PC-9 (cell line): ENCODE measurements at places on chromosomes 12 and 14. TPM values are rescaled to one million over a fixed set of nuclear protein-coding genes. Genes with fewer than 3 reads are reported as not detected.

Gene RASAL1
- total RNA-seq, result 14.9 and 23.6 TPM in 2 replicates

Gene AICDA
- not detected in 2 replicates for total RNA-seq

Gene APOF
- not detected in 2 replicates for total RNA-seq

Gene HOXC10
- total RNA-seq, result 1.1 and 1.4 TPM in 2 replicates

- H3K27me3 ChIP-seq, result peaks cover 7% of the 10 kb centered on the region; the same call in 1 of the 2 replicates
- no peaks in the 10 kb centered on the region for H3K4me1 ChIP-seq
- H3K27ac ChIP-seq, result no peak overlapping the region
- DNase-seq, result no peak
- H3K4me3 ChIP-seq, result no peak overlapping the region
These were observed 141.3 kb downstream of the KLHL28 start for GRCh38 chr14:44820230-44820964.

DNA sequence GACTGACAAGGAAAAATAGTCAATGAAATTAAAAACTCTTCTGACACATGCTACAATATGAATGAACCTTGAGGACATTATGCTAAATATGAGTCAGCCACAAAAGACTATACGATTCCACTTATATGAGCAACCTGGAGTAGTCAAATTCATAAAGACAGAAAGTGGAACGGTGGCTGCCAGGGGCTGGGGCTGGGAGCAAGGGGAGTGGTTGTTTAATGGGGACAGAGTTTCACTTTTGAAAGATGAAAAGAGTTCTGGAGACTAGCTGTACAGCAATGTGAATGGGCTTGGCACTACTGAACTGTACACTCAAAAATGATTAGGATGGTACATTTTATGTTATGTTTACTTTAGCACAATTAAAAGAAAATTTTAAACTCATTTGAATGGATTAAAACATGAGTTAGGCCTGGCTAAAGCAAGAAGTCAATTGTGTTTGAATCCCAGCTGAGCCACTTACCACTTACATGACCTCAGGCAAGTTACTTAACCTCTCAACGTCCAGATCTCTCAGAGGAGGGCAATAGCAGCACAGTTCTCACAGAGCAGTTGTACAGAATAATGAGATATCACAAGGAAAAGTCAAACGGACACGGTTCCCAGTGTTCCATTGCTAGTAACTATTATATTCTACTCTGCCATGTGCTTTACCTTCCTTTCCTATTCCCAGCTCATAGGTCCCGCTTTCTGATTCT lies 102.5 kb downstream of the SPTSSA start:
- H3K36me3 ChIP-seq, result no peaks in the 10 kb centered on the region
- no peaks in the 10 kb centered on the region for H3K27me3 ChIP-seq
- H3K27ac ChIP-seq, result no peak overlapping the region
- no peak overlapping the region for H3K4me3 ChIP-seq
- no peak for DNase-seq
- peaks cover 13% of the 10 kb centered on the region for H3K4me1 ChIP-seq

DNA sequence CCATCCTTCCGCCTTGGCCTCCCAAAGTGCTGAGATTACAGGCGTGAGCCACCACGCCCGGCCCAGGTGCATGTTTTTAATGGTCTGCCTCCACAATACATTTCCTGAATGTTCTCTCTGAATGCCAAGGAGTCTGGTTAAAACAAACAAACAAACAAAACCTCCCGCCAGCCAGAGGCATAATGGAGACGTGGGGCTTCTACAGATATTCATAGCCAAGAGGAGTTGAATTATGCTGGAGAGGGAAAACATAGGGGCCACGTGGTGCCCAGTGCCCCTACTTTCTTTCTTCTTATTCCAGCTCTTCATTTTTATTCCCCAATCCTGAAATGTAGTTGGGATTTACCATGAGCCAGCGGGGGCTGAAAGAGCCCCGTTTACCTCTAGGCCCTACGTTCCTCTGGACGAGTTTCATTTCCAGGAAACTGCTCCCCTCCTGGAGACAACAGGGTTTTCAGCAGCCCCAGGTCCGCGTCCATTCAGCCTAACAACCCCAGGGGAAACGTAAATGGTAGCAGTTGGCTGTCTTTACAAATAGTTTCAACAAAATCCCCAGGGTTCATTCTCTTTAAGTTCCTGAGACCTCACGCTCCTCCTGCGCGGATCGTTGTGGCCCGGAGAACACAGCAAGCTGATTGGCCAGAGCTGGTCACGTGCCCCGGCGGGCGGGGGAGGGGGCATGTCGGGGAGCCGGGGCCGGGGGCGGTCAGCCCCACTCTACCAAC lies 108.5 kb upstream of the ESRRB start:
- no peak overlapping the region for H3K27ac ChIP-seq
- no peaks in the 10 kb centered on the region for H3K36me3 ChIP-seq
- H3K27me3 ChIP-seq, result peaks cover 98% of the 10 kb centered on the region
- no peak for DNase-seq
- no peaks in the 10 kb centered on the region for H3K4me1 ChIP-seq

DNA sequence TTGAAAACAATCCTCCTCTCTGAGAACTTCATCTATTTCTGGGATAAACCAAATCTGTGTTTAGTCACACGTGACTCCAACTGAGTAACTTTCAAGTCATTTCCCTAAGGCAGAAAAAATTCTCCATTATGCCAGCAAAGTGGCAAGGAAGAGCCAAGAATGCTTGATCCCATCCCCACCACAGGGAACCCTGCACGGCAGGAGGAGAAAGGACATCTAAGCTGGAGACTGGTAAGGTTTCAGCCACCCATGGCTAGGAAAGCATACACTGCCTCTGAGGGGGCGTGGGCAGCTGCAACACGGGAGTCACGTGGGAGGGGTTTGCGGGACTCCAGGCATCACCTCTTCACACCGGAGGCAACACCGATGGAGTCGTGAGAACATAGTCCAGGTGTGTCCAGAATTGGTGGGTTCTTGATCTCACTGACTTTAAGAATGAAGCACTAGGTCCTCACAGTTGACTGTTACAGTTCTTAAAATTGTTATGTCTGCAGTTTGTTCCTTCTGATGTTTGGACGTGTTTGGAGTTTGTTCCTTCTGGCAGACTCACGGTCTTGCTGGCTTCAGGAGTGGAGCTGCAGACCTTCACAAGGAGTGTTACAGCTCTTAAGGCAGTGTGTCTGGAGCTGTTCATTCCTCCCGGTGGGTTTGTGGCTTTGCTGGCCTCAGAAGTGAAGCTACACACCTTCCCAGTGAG lies 2.7 kb upstream of the SIVA1 start:
- H3K27ac ChIP-seq, result no peak overlapping the region
- H3K36me3 ChIP-seq, result no peaks in the 10 kb centered on the region
- H3K4me1 ChIP-seq, result peaks cover 28% of the 10 kb centered on the region
- no peak overlapping the region for H3K4me3 ChIP-seq
- DNase-seq, result no peak
- no peaks in the 10 kb centered on the region for H3K27me3 ChIP-seq

DNA sequence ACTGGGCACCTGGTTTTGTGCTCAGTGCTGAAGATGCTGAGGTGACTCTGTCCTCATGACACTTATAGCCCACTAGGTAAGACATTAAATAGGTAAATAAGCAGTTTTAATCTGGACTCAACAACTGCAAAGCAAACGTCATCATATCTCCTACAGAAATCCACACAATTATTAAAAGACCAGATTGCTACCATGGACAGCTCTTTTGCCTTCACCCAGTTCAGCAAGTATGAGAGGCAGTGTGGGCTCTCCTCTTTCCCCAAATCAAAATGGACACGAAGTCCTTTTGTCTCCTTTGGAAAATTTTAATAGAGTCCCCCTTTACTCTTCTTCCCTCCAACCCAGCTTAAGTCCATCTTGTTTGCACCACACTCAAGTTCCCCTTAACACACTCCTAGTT lies 171.1 kb downstream of the RPAP3 start:
- H3K36me3 ChIP-seq, result no peaks in the 10 kb centered on the region
- no peak overlapping the region for H3K27ac ChIP-seq
- H3K4me3 ChIP-seq, result no peak overlapping the region
- H3K4me1 ChIP-seq, result no peaks in the 10 kb centered on the region
- H3K27me3 ChIP-seq, result peaks cover 16% of the 10 kb centered on the region; the same call in 1 of the 2 replicates

- DNase-seq, result no peak
- peaks cover 25% of the 10 kb centered on the region for H3K4me1 ChIP-seq
- H3K4me3 ChIP-seq, result no peak overlapping the region
- peak overlapping the region; percentile 44 for H3K27ac ChIP-seq
- no peaks in the 10 kb centered on the region for H3K27me3 ChIP-seq
- H3K36me3 ChIP-seq, result no peaks in the 10 kb centered on the region
These were observed 109.2 kb downstream of the VEZT start for GRCh38 chr12:95326855-95327254.

DNA sequence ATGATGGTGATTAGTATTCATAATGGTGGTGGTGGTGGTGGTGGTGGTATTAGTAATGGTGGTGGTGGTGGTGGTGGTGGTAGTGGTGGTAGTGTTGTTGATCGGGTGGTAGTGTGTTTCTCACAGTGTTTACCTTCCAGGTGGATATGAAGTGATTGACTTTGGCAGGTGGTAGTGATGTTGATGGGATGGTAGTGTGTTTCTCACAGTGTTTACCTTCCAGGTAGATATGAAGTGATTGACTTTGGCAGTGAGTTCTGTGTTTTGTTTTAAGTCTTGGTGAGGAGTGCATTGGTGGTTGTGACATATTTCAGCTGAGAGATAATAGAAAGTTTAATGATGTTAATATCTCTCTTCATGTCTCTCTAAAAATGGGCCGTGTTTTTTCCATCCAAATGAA lies 189.4 kb downstream of the TMTC2 start:
- H3K4me1 ChIP-seq, result no peaks in the 10 kb centered on the region
- no peaks in the 10 kb centered on the region for H3K36me3 ChIP-seq
- H3K27ac ChIP-seq, result no peak overlapping the region
- no peak overlapping the region for H3K4me3 ChIP-seq
- no peaks in the 10 kb centered on the region for H3K27me3 ChIP-seq
